ENCODE measurements at places on chromosomes 16 and 17.

DNA sequence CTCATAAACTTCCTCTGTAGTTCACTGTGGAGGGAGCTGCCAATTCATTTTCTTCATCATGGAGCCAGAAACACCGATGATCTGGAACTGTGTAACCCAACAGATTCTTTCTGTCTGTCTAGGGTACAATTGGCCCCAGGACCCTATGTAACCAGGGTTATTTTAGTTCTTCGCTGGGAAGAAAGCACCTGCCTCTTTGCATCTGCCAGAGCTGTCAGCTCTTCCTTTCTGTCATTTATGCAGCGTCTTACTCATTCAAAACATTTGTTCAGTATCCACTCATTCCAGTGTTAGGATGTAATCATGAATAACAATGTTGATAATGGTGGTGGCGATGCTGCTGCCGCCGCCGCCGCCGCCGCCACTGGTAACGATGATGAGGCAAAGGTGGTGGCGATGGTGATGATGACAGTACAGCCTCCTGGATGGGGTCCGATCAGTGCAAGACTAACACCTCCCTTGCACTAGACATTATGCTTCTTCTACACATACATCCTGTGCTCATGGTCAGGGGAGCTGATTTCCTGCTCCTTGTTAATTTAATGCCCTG, 46.1 kb downstream of the IRX5 start:
- no peak for DNase-seq

DNA sequence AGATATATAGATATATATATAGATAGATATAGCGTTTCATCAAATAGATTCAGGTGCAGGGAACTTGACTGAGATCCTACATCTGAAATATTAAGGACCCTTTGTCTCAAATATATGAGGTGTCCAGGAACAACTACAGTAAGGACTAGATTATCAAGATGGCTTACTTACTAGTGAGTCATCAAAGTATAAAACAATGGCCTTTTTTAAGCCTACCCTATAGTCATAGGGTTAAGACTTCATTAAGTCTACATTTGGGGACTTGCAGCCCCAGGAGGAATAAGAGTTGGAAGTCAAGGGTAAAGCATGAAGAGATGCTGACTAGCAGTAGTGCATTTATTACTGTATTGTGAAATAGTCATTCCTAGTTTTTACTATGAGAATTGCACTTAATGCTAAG, 1023.4 kb downstream of the CDH11 start:
- no peak for DNase-seq

GRCh38 chr17:76050538-76051467, 21.5 kb downstream of the SRP68 start:
- DNase-seq = no peak

DNA sequence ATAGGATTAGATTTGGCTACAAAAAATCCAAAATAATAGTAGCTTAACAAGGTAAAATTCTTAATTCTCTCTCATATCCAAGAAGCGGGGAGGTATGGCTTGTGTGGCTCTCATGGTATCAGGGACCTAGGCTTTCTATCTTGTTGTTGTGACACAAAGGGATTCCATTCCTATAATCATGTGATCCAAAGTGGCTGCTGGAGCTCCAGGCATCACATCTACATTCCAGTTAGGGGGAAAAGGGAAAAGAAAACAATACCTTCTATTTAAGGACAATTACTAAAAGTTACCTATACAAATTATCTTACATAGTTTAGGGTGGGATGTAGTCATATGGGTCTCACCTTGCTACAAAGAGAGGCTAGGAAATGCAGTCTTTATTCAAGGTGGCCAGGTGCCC, 47.6 kb upstream of the CACNG4 start:
- DNase-seq = no peak

- no peak for DNase-seq
Observed at GRCh38 chr17:17075125-17075781, 33.0 kb downstream of the MPRIP start.

DNA sequence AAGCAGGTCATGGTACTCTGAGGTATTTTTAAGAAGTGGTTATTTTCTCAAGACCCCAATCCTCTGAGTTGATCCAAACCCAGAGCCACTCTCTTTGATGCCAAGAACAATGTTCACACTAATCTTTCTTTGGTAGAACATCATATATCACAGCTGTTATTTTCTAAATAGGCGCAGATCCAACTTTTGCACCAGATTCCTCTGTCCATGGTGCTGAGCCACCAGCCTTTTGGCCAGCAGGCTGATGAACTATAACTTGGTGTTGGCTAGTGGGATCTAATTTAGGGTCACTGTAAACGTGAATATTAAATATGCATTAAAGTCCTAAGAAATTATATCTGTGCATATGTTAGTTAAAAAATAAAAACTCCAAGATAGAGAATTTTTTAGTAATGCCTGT, 7.0 kb upstream of the ZKSCAN2 start:
- DNase-seq = no peak

- no peak for DNase-seq
Observed at GRCh38 chr16:2170080-2170479, 14.5 kb downstream of the TRAF7 start.

DNA sequence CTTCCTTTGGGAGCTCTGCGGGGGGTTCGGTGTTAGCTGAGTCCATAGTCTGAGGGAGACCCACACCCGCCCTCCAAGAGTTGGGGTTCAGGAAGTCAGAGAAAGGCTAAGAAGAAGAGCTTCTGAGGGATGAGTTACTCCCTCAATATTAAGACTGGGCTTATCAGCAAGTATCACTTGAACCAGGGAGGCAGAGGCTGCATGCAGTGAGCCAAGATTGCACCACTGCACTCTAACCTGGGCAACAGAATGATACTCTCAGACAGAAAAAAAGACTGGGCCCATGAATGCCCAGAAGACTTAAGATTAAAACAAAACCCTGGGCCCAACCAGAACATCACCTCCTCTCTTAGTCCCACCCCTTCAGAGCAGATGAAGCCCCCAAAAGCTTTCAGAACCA, 6.0 kb downstream of the NKIRAS2 start:
- DNase-seq = no peak

DNA sequence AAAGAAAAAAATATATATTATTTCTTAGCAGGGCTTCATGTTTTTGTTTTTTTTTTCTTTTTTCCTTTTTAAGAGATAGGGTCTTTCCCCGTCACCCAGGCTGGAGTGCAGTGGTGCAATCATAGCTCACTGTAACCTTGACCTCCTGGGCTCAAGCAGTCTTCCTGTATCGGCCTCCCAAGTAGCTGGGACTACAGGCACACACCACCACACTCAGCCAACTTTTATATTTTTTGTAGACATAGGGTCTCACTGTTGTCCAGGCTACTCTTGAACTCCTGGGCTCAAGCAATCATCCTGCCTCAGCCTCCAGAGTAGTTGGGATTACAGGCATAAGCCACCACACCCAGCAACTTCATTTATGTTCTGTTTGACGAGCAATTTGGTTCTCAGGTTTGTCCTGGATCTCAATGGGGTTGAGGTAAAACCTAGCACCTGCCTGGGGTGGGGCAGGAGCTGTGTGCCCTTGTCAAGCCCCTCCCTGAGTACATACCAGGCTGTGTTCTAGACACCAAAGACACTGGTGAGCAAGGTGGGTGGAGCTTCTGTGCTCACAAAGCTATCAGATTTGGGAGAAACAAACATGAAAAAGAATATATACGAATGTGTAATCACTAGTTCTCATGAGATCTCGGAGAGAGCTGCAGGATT, 19.2 kb downstream of the GPT2 start:
- no peak for DNase-seq

GRCh38 chr17:45433159-45433535, 477 bp upstream of the ARHGAP27 start:
- no peak for DNase-seq

DNA sequence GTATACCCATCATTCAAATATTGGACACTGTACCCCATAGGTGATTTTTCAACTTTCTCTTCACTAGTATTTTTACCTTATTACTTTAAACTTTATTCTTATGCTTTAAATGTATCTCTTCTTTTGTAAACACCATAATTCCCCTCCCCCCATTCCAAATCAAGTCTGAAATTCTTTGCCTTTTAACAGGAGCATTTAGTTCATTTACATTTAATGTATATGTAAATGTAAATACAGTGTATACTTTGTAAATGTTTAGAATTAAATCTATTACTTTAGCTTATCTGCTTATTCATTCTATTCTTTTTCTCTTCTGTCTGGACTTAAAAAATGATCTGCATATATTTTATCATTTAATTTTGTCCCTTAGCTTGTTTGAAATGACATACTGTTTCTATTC, 30.0 kb upstream of the ADGRG1 start:
- DNase-seq = no peak

DNA sequence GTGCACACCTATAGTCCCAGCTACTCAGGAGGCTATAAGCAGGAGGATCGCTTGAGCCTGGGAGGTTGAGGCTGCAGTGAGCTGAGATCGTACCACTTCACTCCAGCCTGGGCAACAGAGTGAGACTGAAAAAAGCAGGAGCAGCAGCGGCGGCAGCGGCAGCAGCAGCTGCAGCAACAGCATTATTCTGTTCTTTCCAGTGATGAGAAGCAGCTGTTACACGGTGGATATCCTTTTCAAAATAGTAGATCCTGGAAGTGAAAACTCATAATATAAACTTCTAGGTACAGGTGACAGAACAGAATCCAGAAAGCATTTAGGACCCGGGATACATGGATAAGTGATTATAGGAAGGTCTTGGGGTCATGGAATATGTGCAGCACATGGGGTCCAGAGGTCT, 17.8 kb upstream of the HNF1B start:
- no peak for DNase-seq

GRCh38 chr17:4710693-4711634, 532 bp downstream of the ARRB2 start:
- DNase-seq = no peak

DNA sequence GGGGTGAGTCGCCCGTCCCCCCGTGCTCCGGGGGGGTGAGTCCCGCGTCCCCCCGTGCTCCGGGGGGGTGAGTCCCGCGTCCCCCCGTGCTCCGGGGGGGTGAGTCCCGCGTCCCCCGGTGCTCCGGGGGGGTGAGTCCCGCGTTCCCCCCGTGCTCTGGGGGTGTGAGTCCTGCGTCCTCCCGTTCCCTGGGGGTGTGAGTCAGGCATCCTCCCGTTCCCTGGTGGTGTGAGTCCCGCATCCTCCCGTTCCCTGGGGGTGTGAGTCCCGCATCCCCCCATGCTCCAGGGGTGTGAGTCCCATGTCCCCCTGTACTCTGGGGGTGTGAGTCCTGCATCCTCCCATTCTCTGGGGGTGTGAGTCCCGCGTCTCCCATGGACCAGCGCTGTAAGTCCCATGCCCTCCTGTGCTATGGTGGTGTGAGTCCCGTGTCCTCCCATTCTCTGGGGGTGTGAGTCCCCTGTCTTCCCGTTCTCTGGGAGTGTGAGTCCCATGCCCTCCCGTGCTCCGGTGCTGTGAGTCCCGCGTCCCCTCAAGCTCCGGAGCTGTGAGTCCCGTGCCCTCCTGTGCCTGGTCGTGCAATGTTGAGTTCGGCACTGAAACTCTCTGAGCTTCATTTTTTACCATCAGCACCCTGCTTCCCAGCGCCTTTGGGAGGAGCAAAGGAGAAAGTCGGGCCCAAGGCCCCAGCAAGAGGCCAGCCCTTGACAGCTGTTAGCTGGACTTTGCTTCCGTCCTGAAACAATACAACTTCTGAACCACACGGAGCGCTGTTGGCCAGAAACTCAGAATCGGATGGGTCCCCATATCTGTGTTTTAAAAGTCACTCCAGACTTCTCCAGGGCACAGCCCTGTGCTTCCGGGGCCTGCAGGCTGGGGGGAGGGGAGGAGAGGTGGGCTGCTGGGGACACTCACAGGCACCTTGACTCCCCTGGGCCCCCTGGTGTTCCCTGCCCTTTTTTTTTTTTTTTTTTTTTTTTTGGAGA, 11.5 kb upstream of the ZC3H18 start:
- no peak for DNase-seq

DNA sequence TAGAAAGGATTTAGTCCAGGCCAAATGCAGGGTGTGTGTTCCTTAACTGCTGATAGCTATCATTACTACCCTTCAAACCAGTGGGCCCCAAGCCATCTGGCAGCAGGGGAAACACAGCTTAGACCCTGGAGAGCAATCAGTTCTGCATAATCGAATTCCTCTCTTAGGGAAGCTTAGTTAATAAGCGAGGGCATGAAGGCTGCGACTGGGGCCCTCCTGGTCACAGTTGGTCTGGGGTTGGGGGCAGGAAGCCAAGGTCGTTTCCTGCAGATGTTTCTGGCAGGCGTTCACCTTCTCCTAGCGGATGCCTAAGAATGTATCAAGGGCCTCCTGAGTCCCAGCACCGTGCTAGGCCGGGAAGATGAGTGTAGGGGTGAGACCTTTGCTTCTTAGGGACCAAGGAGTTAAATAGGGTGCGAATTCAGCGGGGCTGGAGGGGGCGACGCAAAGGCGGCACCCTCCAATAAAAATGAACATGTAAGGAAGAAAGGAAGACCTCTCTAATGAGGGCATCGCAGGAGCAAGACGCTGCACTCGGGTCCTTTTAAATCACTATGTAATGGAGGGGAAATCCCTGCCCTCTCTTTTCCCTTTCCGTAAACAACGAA, 16.5 kb upstream of the EEF2K start:
- no peak for DNase-seq

DNA sequence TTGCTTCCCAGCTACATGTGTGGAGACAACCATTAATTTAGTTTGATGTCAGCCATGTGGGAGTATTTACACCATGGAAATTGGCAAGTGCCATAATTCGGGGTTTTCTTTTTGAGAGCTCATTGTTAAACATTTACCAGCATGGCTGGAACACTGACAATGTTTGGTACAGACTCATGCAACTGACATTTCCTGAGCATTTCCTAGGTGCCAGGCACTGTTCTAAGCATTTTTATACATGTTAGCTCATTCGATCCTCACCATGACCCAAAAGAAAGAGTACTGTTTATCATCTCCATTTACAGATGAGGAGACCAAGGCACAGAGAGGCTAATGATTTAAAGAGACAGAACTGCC, 86.9 kb downstream of the FOXL1 start:
- no peak for DNase-seq

GRCh38 chr16:12976936-12977335, 75.5 kb downstream of the SHISA9 start:
- no peak for DNase-seq

GRCh38 chr17:10058921-10059683, 139.3 kb downstream of the GAS7 start:
- no peak for DNase-seq

DNA sequence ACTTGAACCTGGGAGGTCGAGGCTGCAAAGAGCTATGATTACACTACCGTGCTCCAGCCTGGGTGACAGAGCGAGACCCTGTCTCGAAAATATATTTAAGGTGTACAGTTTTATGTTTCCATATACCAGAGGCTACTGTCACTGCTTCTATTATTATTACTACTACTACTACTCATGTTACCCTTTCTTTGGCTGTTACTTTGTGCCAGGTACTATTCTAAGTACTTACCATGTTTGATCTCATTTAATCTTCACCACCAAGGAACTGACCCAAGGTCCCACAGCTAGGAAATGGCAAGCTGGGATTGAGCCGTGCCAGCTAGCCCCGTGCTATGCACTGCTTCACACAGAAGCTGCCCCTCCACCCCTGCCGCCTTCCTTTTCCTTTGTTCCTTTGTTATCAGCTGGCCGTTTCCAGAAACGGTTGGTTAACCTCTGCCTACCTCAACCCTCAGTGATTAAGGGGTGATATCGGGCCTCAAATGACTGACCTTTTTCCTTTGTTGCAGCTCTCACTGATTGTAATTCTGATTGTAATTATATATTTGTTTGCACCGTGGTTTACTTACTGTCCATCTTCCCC, 78.4 kb downstream of the ABCC1 start:
- DNase-seq = no peak
